T-helper 2 cell (primary cell): ENCODE measurements at places on chromosomes 5 and 9.

- DNase-seq: no peak
These were observed 168.9 kb downstream of the MUSK start for GRCh38 chr9:110837401-110838005.

DNA sequence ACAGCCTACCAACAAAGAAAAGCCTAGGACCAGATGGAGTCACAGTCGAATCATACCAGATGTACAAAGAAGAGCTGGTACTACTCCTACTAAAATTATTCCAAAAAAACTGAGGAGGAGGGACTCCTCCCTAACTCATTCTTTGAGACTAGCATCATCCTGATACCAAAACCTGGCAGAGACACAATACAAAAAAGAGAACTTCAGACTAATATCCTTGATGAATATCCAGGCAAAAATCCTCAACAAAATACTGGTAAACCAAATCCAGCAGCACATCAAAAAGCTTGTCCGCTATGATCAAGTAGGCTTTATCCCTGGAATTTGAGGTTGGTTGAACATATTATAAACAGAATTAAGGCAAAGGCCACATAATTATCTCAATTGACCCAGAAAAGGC, 900.4 kb upstream of the ARRDC3 start:
- DNase-seq: no peak

- no peak for DNase-seq
These were observed 57.6 kb downstream of the NLN start for GRCh38 chr5:65779643-65780042.

GRCh38 chr5:111668477-111669414, 88.2 kb downstream of the NREP start:
- DNase-seq: no peak

DNA sequence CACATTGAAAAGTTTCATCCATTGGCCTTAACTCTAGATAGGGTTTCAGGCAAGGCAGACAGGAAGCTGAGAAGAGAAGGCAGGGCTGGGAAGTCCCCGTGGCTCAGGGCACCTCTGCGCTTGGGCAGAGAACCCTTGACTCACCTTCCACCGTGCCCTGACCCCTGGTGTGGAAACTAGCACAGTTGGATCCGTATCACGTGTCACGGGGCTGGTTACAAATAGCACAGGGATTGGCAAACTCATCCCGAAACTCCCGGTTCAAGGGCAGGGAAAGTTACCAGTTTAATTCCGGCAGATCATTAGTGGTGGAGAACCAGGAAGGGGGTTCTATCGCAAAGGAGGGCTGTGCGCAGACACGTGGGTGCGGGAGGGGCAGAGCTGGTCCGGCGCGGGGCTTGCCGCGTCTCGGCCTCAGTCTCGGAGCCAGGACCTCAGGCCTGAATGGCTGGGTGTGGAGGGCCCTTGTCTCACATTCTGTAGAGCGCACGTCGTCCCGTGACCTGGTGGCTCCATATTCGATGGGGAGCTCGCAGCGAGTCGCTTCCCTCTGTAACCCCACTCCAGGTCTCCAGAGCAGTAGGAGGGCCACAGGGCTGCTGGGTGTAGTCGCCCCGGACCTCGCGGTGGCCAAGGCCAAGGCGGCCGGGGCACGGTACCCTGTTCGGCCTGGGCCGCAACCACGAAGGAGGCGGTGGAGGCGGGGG, 771 bp upstream of the TMEM171 start:
- DNase-seq: no peak

DNA sequence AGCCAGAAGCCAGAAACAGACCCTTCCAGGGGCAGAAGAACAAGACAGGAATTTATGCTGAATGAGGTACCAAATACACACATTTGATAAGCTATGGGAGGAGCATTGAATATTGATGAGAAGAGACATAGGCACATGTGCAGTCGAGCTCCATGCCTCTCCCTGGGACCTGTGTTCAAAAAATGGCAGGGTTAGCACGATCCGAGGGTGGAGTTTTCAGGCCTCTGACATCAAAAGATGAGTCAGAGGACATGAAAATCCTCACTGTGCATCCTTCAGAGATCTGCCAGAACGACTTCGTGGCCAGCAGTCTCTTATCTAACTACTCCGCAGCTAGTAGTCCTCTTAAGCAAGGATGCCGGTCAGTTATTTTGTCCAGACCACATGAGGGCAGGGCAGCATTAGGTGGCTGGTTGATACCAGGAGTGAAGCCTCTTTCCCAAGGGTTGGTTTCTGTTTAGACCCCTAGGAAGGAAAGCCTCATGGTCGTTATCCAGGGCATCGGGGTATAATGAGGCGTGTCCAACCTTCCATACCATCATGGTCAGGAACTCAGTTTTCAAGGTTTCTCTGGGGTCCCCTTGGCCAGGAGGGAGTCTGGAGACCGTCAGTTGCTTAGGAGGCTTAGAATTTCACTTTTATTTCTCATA, 11.6 kb upstream of the CMBL start:
- no peak for DNase-seq

- DNase-seq: no peak
These were observed 11.1 kb downstream of the WDR5 start for GRCh38 chr9:134146774-134147493.

- DNase-seq: no peak
These were observed 24.7 kb upstream of the TMEM250 start for GRCh38 chr9:136143215-136144001.

DNA sequence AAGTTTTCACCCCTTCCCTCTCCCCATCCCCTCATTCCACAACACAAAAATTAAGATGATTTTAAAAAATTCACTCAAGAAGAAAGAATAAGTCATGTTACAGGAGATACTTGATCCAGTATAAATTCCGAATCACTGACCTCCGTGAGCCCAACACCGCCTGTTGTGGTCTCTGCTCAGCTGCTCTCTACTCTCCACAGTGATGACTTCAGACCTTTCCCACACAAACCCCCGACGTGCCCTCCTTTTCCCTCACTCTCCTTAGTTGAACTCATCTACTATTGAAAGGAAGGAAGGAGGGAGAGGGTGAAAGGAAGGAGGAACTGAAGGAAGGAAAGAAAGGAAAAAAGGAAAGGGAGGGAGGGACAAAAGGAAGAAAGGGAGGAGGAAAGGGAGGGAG, 55.1 kb downstream of the ZNF354C start:
- no peak for DNase-seq

- peak; percentile 69 for DNase-seq
These were observed 97.7 kb upstream of the MVB12B start for GRCh38 chr9:126228781-126229444.

GRCh38 chr5:50730336-50730735, 63.9 kb downstream of the PARP8 start:
- no peak for DNase-seq

DNA sequence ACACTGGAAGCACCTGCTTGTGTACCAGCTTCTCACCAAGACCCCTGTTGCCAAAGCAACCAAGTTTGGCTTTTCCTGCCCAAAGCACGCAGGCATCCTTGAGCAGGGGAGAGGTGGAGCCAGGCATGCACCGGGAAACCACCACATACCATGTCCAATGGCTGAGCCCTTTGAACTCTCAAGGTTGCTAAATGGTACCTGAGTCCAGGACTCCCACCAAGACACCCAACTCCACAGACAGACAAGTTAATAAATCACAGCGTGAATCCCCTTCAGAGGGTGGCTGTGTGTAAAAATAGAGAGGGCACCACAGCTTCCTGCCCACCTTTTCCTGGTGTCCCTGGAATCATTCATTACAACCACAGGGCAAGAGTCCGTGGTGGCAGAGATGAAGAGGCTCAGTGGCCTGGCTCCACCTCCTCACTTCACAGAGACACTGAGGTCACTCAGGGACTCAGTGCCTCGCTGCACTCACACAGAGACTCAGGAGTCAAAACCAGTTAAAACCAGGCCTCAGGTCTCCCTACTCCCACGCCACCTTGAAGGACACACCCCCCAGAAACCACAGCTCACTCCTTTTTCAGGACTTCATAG, 143.7 kb downstream of the C5orf15 start:
- no peak for DNase-seq

- DNase-seq: no peak
These were observed 74.0 kb upstream of the SLC25A51 start for GRCh38 chr9:37977851-37978480.

- DNase-seq: no peak
These were observed 6.7 kb upstream of the PPARGC1B start for GRCh38 chr5:149723374-149723773.

DNA sequence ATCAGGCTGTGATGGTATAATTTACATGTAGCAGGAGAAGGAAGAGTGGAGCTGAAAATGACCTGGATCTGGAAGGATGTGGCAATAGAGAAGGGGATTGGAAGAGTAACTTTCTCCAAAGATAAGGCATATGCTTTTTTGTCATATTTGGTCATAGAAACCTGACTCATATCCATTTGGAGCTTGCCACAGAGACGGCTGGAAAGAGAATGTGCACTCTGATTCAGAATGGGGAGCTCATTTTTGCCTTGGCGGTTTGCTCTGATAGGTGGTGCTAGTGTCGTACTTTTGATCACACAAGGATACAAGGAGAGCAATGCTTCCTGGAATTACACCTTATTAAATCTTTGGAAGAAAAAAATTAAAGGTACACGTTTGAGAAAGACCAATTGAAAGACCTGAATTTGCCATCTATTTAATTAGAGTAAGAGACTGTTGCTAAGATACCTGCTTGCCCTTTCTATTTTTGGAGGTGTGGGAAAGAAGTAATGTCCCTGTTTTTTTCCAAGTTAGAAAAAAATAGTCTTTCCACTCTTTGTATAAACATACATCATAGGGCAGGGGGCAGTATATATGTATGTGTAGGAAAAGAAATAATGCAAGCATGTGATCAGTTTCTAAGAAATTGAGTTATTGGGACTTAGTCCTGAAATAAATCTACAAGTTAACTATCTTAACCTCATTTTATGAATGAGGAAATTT, 5.4 kb downstream of the LSM11 start:
- no peak for DNase-seq

DNA sequence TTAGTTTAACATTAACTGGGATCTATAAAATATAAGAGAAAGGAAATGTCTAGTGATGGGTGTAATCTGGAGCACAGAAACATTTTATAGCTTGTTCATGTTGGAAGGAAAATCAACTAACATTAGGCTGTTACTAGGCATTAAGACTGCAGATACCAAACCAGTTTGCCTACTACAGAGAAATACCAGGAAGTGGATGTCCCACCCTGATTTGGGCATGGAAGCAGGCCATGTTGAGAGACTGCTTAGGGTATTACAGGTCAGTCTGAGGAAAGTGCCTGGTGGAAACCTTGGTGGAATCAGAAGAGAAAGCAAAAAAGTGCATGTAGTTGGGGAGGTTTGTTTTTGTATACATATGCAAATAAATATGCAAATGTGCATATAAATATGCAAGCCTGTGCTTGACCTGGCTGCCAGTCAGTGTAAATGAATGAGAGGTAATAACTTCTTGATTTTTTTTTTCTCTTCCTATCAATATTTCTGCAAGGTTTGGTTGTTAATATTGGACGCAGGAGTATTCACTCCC, 9.6 kb upstream of the CCDC112 start:
- no peak for DNase-seq

DNA sequence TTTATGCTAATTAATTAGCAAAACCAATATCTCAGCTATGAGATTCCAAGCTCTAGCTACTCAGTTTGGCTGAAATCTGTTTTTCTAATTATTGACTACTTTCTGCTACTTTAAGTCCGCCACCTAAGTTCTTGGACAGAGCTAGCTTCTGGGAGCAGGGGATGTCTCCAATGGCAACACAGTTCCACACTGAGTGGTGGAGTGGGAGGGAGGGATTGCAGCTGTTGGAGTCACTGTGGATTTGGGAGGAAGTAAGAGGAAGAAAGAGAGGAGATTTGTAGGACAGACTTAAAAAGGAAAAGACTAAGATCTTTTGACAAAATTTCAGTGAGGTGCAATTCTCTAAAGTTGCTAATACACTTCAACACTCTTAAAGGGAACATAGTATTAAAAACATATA, 450.8 kb downstream of the NFIB start:
- no peak for DNase-seq

- peak; percentile 48 for DNase-seq
These were observed 45.7 kb downstream of the SLC46A2 start for GRCh38 chr9:112844771-112845542.

DNA sequence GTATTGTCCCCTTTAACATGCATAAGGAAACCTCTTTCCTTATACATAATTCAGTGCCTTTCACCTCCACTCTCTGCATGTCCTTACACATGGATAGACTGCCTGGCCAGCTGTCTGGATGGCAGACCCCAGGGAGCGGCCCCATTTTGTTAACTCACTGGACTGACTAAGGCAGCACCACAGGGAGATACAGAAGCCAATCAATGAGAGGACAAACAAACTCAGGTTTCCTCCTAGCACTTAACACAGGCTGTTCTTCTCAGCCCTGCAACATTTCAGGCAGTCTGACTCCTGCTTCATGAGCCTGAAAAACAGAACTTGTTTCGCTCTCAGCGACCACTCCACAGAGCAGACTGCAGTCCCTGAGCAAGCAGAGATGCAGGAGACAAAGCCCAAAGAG, 135.4 kb upstream of the RASEF start:
- DNase-seq: no peak

- DNase-seq: no peak
These were observed 94.1 kb downstream of the CDC42SE2 start for GRCh38 chr5:131357739-131358561.

GRCh38 chr9:20355022-20355421, 267.3 kb downstream of the MLLT3 start:
- DNase-seq: no peak

DNA sequence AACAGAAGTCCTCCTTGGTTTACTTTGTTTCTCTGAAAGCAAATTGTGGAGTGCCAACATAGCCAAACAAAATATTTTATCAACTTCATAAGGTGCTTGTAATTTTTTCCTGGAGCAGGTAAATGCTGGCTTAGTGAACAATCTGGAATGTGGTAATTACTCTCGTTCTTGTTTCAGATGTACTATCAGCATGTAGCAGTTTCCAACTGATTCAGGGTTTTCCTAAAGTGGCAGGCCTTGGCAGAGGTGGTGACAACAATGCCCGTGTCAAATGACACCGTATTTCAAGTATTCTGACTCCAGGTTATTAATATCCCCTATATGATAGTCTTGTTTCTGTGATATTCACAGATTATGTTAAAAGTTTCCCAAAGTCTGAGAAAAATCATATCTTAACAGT, 1.2 kb downstream of the C9orf72 start:
- DNase-seq: no peak

DNA sequence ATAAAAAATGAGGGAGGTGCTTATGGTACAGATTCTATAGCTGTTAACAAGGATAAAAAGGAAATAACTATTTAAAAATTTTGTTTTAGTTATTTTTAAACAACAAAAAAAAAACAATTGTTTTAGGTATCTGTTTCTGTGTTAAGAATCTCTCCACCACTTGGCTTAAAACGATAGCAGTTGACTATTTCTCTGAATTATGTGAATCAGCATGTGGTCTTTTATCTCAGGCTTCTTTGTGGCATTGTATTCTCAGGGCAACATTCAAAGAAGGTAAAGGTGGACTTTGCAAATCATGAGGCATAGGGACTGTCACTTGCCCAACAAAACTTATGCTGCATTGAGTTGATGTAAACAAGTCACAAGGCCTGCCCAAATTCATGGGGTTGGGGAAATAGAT, 55.2 kb downstream of the ERBIN start:
- DNase-seq: no peak

DNA sequence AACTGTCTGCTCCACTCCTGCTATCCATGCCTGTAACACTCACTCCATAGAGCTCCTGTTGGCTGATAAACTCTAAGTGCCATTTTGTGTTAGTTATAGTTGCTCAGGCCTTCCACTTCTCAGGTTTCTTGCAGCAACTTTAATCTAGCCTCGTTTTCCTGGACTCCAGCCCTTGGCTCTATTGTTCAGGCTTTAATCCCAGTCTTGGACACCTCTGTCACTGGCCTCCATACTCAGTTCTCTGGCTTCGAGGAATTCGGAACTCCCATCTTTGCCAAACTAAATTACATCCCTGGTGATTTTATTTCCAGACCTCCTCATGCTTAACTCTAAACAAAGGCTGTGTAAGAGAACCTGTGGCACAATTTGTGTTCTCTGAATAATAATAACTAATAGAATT, 39.8 kb downstream of the EMB start:
- DNase-seq: no peak
